ENCODE measurements at places on chromosomes 6 and 20. TPM values are rescaled to one million over a fixed set of nuclear protein-coding genes. Genes with fewer than 3 reads are reported as not detected.

The DPPA5 gene
- total RNA-seq, result not detected

The CLIC1 gene
- 208 TPM for total RNA-seq

The RTEL1 gene
- 9.1 TPM for total RNA-seq

The SLC32A1 gene
- total RNA-seq, result not detected

The SLC17A3 gene
- total RNA-seq, result not detected

The VSX1 gene
- total RNA-seq, result not detected

The LIN28B gene
- total RNA-seq, result not detected

The MRPS10 gene
- 28.2 TPM for total RNA-seq

The TPMT gene
- 6.3 TPM for total RNA-seq

DNA sequence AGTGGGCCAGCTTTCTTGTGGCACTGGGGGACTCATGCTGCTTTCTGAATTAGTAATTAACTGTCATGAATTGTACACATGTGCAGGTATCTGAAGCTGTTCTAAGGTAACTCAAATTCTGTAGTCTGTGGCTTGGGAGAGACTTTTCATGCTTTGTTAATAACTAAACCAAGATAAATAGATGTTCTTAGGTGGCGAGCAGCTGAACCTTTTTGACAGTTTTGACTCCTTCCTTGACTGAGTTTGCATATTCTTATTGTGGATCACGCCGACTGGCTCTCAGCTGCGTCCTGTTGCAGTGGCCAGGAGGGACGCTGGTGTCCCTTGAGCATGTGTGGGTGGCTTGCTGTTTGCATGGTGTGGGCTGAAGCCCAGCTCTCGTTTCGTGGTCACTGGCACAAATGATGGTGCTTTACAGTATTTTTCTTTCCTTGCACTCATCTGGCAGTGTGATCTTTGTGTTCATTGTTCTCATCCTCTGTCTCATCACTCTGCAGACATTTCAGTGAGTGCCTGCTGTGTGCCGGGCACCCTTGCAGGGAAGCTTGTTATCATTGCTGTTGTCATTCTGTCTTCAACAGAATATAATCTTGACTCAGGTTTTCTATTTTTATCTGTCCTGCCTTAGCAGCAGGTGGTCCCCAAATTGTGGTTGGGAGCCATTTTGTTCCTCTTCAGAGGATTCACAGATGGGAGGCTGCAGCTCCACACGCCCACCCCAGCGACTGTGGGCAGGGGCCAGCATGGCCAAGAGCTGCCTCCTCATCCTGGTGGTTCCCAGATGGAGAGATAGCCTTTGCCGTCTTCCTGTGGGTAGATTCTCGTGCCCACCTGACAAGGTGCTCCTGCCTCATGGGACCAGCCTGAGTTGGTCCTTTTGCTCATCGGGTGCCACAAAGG lies 39.6 kb downstream of the DUSP22 start:
- no peak for DNase-seq
- no peaks in the 10 kb centered on the region for H3K27me3 ChIP-seq
- H3K36me3 ChIP-seq, result no peaks in the 10 kb centered on the region

- H3K36me3 ChIP-seq, result no peaks in the 10 kb centered on the region
- H3K27ac ChIP-seq, result no peak overlapping the region
- no peaks in the 10 kb centered on the region for H3K4me1 ChIP-seq
- no peak overlapping the region for H3K4me3 ChIP-seq
Observed at GRCh38 chr6:78076371-78076770, 423.5 kb downstream of the MEI4 start.

GRCh38 chr6:5167501-5167900 lies 82.4 kb downstream of the PPP1R3G start:
- no peaks in the 10 kb centered on the region for H3K4me1 ChIP-seq
- H3K27ac ChIP-seq, result no peak overlapping the region
- no peaks in the 10 kb centered on the region for H3K36me3 ChIP-seq
- no peak for DNase-seq
- H3K4me3 ChIP-seq, result no peak overlapping the region
- no peaks in the 10 kb centered on the region for H3K27me3 ChIP-seq

- H3K36me3 ChIP-seq, result no peaks in the 10 kb centered on the region
- H3K4me3 ChIP-seq, result no peak overlapping the region
- H3K27ac ChIP-seq, result no peak overlapping the region
- H3K27me3 ChIP-seq, result no peaks in the 10 kb centered on the region
- H3K4me1 ChIP-seq, result peaks cover 19% of the 10 kb centered on the region
- DNase-seq, result no peak
Observed at GRCh38 chr20:4083098-4083865, 67.9 kb upstream of the RNF24 start.

GRCh38 chr6:95244751-95245150 lies 332.6 kb upstream of the MANEA start:
- no peaks in the 10 kb centered on the region for H3K27me3 ChIP-seq
- no peak overlapping the region for H3K4me3 ChIP-seq
- H3K36me3 ChIP-seq, result no peaks in the 10 kb centered on the region

GRCh38 chr20:62405108-62405980 lies 1.7 kb downstream of the CABLES2 start:
- H3K4me3 ChIP-seq, result peak overlapping the region; percentile 54
- no peaks in the 10 kb centered on the region for H3K27me3 ChIP-seq

DNA sequence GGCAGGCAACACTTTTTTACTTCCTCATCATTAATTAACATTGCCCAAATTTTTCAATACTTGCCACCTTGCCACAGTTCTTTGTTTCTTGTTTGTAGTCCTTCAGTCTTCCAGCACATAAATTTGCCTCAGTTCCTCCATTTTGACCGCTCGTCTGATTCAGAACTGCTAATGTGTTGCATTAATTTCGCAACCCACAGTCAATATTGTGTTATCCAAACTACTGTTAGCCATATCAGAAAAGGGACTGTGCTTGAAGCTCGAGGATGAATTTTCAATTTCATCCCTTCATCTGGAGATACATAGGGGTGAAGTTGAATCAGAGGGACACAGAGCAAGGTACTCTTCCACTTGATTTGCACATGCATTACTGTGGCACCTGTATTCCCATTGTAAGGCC lies 421.5 kb downstream of the CDKAL1 start:
- H3K4me3 ChIP-seq, result no peak overlapping the region
- H3K27ac ChIP-seq, result no peak overlapping the region
- H3K36me3 ChIP-seq, result peaks cover 17% of the 10 kb centered on the region
- DNase-seq, result no peak
- no peaks in the 10 kb centered on the region for H3K27me3 ChIP-seq

DNA sequence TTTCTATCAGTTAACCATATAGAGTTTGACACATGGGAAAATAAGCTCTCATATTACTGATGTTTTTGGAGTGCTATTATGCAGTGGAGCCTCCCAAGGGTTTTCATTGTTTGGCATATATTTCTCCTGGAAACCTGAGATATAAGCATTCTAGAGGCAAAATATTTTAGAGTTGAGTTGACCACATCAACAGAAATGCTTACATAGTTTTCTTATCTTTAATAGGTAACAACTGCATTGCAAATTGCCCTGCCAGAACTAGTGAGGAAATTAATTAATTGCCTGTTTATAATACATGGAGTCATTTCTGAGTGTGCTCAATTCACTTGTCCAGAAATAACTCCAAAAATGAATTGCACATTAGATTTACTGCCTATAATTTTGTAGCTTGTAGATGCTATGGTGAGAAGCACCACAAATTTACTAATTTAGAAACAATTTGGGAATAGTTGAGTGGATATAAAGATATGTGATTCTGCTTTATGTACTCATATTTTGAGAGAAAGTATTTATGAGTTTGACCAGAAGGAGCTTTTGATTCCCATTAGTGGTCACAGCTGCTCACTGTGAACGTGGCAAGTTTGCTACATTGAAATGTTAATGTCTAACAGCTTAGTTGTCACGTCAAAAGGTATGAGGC lies 288.7 kb downstream of the CD109 start:
- peaks cover 23% of the 10 kb centered on the region for H3K4me1 ChIP-seq
- H3K36me3 ChIP-seq, result no peaks in the 10 kb centered on the region
- no peak overlapping the region for H3K27ac ChIP-seq
- DNase-seq, result no peak

GRCh38 chr20:46544576-46544975 lies 5.9 kb downstream of the OCSTAMP start:
- DNase-seq, result no peak
- no peak overlapping the region for H3K27ac ChIP-seq
- no peaks in the 10 kb centered on the region for H3K27me3 ChIP-seq
- H3K36me3 ChIP-seq, result no peaks in the 10 kb centered on the region
- no peaks in the 10 kb centered on the region for H3K4me1 ChIP-seq
- no peak overlapping the region for H3K4me3 ChIP-seq

DNA sequence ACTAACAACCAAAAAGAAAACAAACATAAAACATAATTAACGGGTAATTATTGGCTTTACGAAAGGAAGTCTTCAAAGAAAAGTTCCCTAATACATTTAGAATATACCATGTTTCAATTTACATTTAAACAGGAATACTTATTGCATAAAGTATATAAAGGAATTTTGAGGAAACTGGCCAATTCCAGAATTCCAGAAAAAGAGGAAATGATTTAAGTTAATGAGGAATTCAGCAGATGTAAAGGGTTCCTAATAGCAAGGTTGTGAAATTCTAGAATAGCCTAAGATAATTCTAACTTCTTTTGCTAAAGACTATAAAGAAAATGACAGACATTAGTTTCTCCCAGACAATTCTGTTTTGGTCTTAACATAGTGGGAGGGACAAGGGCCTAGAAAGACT lies 35.0 kb downstream of the DTNBP1 start:
- peaks cover 20% of the 10 kb centered on the region for H3K36me3 ChIP-seq
- H3K27ac ChIP-seq, result no peak overlapping the region
- no peak for DNase-seq
- peaks cover 17% of the 10 kb centered on the region for H3K4me1 ChIP-seq
- no peaks in the 10 kb centered on the region for H3K27me3 ChIP-seq

DNA sequence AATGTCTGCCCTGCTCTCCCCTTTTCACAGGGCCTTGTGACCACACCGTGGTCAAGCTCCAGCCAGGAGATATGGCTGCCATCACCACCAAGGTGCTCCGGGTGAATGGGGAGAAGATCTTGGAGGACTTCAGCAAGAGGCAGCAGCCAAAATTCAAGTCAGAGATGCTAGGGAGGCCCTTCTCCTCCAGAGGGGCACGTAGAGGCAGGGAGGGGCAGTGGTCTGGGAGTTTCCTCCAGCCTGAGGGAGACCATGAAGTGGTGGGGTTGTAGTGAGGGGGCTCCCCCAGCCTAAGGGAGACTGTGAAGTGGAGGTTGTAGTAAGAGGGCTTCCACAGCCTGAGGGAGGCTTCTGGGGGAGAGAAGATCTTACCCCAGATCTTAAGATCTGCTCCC lies 4.0 kb downstream of the DXO start:
- H3K4me3 ChIP-seq, result no peak overlapping the region
- no peak for DNase-seq
- no peaks in the 10 kb centered on the region for H3K27me3 ChIP-seq

DNA sequence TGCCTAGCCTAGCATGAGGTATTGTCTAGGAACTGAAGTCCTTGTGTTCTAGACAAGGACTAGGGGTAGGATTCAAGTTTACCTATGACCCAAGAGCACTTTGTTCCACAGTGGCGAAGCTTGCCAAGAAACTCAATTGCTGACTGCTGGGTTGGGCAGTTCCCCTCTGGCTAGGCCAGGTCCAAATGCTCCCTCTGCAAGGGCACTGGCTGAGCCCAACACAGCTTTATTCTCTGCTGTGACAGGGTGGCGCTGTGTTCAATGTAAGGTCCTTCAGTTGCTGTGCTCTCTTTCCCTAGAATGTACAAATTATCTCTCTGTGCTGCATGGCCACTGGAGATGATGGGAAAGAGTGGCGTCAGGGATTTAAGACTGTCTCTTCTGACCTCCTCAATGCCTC lies 950.8 kb downstream of the HACE1 start:
- no peak overlapping the region for H3K27ac ChIP-seq
- no peak overlapping the region for H3K4me3 ChIP-seq
- H3K4me1 ChIP-seq, result no peaks in the 10 kb centered on the region
- no peak for DNase-seq
- no peaks in the 10 kb centered on the region for H3K27me3 ChIP-seq
- no peaks in the 10 kb centered on the region for H3K36me3 ChIP-seq

DNA sequence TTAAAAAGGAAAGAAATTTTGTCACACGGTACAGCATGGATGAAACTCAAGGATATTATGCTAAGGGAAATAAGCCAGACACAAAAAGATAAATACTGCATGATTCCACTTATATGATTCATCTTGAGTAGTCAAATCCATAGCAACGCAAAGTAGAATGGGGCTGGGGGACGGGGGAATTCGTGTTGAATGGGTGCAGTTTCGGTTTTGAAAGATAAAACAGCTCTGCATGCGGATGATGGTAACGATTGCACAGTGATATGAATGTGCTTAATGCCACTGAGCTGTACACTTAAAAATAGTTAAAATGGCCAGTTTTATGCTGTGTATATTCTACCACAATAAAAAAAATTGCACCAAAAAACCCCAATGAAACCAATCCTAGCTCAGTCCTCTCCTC lies 52.9 kb upstream of the SIRPA start:
- no peaks in the 10 kb centered on the region for H3K36me3 ChIP-seq
- H3K4me3 ChIP-seq, result no peak overlapping the region
- H3K4me1 ChIP-seq, result peaks cover 40% of the 10 kb centered on the region
- H3K27ac ChIP-seq, result no peak overlapping the region
- H3K27me3 ChIP-seq, result no peaks in the 10 kb centered on the region

GRCh38 chr6:148819852-148820251 lies 73.0 kb downstream of the UST start:
- H3K36me3 ChIP-seq, result no peaks in the 10 kb centered on the region
- no peak for DNase-seq
- no peaks in the 10 kb centered on the region for H3K27me3 ChIP-seq
- H3K27ac ChIP-seq, result no peak overlapping the region
- no peak overlapping the region for H3K4me3 ChIP-seq
- no peaks in the 10 kb centered on the region for H3K4me1 ChIP-seq

- H3K4me3 ChIP-seq, result no peak overlapping the region
- no peak for DNase-seq
- no peaks in the 10 kb centered on the region for H3K4me1 ChIP-seq
- H3K27ac ChIP-seq, result no peak overlapping the region
Observed at GRCh38 chr6:12720310-12720709, 3.7 kb downstream of the PHACTR1 start.

GRCh38 chr6:126805861-126806260 lies 312.6 kb upstream of the RSPO3 start:
- H3K4me1 ChIP-seq, result peaks cover 12% of the 10 kb centered on the region
- H3K27me3 ChIP-seq, result no peaks in the 10 kb centered on the region
- no peak for DNase-seq
- no peak overlapping the region for H3K27ac ChIP-seq
- no peak overlapping the region for H3K4me3 ChIP-seq

- H3K4me3 ChIP-seq, result no peak overlapping the region
- H3K4me1 ChIP-seq, result peaks cover 10% of the 10 kb centered on the region
- DNase-seq, result peak; percentile 68
- H3K27ac ChIP-seq, result no peak overlapping the region
- H3K36me3 ChIP-seq, result no peaks in the 10 kb centered on the region
- H3K27me3 ChIP-seq, result no peaks in the 10 kb centered on the region
Observed at GRCh38 chr6:6581054-6581453, 7.5 kb upstream of the LY86 start.

DNA sequence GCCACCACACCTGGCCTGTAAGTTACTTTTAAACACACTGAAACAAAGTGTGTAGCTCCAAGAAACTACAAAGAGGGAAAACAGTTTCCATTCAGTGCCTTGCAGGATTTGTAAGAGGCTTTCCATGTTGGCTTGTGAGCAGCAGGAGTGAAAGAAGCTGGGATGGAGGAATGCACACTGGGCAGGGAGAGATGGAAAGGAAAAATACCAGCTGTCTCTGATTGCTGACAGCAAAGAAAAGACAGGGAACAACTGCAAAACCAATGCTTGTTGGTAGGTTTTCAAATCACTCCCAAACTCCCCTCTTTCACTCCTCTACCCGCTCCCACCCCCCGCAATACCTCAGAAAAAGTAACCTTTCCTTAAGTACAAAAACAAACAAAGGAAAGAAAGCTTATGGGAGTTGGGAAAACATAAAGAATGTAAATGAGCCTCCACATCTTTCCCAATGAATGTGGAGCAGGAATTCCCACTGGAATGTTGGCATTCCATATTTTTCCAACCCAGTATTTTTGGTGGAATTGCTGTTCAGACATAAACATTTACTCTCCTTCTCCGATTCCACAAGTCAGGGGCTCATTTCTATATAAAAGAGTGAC lies 166.1 kb downstream of the THBS2 start:
- H3K4me1 ChIP-seq, result peaks cover 6% of the 10 kb centered on the region
- H3K36me3 ChIP-seq, result no peaks in the 10 kb centered on the region
- no peaks in the 10 kb centered on the region for H3K27me3 ChIP-seq
- H3K27ac ChIP-seq, result peak overlapping the region; percentile 11
